ENCODE measurements at places on chromosomes 11 and 22.

GRCh38 chr11:93654226-93654625 is 7.3 kb upstream of the CEP295 start:
- DNase-seq: no peak

DNA sequence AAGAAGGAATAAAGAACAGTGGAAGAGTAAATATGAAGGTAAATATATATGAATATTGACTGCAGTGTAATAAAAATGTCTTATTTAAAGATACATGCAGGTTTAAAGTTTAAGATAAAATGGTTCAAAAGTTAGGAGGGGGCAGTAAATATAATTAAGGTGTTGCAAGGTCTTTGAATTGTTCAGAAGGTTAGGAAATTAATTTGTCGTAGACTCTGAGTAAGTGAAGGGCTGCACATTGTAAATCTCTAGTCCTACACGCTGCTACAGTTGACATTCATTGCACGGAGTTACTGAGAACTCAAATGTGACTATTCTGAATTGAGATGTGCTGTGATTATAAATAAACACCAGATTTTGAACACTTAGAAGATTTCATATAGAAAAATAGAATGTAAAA is 69.8 kb upstream of the PRODH start:
- DNase-seq: no peak

DNA sequence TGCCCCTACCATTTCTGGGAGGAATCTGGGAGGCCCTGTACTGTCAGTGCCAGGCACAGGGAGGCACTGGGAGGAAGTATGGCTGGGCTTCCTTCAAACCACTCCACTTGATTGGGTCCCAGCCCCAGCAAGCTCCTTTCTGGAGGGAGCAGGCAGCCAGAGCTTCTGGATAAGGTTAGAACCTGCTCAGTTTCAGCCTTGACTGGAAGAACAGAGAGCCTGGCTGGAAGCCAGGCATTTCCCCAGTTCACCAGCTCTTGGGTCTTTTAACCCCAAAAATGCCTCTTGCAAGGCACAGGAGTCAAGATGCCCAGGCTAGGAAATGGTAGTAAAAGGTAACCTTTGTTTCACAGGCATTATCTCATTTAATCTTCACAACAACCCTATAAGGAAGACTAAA is 9.0 kb upstream of the KCTD14 start:
- DNase-seq: no peak

DNA sequence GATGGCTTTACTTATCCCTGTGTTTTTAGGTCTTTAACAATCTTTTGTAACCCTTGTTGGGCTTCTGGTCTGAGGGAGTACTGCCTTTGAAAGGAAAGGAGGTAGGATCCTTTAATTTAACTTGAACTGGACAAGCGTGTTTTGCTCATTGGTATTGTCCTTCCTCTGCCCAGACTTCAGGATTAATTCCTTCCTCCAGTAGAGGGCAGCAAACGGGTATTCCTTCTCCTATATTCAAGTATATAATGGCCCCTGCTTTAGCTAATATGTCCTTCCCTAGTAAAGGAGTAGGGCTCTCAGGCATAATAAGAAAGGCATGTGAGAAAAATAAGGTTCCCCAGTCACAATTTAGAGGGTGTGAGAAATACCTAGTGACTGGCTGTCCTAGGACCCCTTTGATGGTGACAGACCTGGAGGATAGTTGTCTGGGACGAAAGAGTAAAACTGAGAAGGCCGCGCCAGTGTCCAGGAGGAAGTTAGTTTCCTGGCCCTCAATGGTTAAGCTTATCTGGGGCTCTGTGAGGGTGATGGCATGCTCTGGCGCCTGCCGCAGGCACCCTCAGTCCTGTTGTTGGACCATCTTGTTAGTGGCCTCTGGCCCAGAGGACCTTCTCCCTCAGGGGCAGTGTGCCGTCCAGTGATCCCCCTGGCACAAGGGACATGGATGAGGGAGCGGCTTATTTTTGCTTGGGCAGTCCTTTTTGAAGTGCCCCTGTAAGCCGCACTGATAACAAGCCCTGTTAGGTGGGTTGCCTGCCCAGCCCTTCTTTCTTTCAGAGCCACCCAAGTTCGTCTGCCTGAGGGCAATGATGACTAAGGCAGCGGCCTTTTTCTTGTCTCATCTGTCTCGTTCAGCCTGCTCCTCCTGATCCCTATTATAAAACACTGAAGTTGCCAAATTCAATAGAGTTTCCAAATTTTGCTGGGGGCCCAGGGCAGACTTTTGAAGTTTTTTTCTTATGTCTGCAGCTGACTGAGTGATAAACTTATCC is 51.8 kb downstream of the C11orf71 start:
- no peak for DNase-seq

DNA sequence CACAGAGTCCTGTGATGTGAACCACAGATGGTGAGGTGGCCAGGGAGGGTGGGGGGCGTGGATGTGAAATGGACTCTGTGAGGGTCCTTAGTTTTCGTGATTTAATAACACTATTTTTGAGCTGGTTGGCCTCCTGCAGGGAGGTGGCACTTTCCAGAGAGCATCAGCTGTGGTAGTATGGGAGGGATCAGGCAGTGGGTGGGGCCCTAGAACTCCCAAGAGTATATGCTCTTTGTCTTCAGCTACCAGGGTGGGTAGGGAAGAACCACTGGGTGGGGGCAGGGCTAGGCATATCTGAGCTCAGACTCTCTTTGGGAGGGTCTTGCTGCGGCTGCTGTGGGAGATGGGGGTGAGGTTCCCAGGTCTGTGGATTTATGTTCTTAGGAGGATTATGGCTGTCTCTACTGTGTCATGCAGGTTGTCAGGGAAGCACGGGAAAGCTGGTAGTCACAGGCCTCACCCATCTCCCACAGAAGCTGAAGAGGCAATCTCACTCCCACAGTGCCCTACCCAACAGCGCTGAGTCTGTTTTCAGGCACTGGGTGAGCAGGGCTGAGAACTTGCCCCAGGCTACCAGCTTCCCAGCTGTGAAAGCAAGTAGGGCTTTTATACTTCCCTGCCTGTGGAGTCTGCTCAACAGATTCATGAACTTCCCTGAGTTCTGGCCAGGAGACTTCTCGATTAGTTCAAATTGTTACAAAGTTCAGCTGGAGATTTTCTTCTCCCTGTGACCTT is 47.9 kb upstream of the SNX19 start:
- no peak for DNase-seq

- DNase-seq: no peak
Observed at GRCh38 chr22:22746963-22747933, 102.8 kb downstream of the GGTLC2 start.

DNA sequence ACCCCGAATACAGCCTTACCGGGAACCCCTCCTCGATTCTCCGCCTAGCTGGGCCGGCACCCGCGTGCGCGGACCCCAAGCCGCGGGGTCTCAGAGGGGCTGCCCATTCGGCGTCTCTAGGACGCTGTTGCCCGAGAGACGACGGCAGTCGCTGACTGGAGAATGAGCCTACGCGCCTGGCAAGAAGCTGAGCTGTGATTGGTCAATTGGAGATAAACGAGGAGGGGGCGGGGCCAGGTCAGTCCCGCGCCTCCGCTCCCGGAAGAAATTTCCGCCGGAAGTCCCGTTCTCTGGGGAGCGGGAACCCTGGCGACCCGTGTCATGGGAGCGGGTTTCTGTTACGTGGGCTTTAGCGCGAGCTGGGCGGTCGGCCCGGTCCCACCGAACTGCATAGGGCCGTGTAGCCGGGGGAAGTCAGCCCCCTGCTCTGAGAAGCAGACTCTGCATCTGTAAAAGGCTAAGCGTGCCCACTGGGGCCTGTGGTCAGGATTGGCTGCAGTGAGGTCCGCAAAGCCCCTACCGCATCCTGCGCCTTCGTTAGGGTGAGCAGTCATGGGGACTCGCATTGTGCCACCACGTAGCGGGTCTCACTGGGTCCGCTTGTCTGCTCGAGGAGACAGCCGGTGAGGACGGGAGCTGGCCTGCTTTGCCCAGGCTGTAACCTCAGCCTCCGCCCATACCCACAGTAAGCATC is at the start of gene EFCAB6:
EFCAB6 (minus strand) TSS at position 157 of the 694 bp plus-strand sequence. CDS start 29,987 bp downstream, outside the sequence.
- DNase-seq: peak; percentile 75

DNA sequence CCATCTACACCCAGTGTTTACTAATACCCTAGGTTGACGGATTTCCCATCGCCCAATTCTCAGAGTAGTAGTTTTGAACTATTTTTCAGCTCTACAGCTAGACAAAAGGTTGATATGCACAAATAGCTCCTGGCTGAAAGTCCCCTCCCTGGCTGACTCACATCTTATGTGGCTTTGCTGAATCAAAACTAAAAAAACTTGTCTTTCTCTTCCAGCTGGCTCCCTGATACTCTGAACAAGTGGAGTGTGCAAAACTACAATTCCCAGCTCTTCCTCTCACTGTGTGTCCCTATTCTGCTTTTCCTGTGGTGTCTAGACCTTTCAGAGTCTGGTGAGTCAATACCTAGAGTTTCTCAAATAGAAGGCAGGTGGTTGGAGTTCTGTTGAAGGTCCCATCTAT is 12.7 kb upstream of the LARGE1 start:
- no peak for DNase-seq

- DNase-seq: no peak
Observed at GRCh38 chr11:70466154-70466553, 67.8 kb downstream of the CTTN start.

DNA sequence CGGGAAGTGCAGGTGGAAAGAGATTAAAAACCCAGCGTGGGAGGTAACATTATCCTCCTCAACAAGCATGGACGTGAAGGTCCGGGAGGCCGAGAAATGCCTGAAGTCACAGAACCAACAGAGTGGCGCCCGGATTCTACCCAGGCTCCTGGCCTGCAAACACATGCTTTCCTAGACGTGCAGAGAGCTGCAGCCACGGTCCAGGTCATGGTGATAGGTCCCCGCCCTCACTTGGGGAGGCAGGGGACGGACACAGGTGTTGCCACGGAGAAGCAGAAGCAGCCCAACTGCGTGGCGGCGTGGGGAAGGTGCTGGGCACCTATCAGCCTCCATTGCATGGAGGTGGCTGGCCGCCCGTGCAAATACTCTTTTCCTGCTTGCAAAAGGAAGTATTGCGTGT is 148.8 kb downstream of the MPPED1 start:
- DNase-seq: no peak

DNA sequence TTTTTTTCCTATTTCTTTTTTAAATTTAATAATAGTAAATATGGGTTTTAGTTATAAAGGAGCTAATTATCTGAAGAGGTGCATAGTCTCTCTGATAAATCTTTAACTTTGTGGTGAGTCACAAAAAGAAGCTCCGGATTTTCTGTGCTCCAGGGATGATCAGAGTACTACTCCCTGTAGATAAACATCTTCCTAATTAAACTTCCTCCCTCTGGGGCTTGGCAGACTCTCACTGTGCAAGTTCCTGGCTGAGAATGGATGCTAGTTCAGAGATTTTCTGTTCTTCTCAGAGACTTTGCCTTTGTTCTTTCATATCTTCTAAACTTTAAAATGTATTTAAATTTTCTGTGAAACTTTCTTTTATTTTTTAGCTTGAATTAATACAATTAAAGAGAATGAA is at the start of gene OR10G7:
OR10G7 (minus strand) TSS at position 72 of the 400 bp plus-strand sequence. CDS start 2,324 bp downstream, outside the sequence.
- DNase-seq: no peak

GRCh38 chr11:79960461-79960860 is 519.6 kb upstream of the TENM4 start:
- DNase-seq: no peak

DNA sequence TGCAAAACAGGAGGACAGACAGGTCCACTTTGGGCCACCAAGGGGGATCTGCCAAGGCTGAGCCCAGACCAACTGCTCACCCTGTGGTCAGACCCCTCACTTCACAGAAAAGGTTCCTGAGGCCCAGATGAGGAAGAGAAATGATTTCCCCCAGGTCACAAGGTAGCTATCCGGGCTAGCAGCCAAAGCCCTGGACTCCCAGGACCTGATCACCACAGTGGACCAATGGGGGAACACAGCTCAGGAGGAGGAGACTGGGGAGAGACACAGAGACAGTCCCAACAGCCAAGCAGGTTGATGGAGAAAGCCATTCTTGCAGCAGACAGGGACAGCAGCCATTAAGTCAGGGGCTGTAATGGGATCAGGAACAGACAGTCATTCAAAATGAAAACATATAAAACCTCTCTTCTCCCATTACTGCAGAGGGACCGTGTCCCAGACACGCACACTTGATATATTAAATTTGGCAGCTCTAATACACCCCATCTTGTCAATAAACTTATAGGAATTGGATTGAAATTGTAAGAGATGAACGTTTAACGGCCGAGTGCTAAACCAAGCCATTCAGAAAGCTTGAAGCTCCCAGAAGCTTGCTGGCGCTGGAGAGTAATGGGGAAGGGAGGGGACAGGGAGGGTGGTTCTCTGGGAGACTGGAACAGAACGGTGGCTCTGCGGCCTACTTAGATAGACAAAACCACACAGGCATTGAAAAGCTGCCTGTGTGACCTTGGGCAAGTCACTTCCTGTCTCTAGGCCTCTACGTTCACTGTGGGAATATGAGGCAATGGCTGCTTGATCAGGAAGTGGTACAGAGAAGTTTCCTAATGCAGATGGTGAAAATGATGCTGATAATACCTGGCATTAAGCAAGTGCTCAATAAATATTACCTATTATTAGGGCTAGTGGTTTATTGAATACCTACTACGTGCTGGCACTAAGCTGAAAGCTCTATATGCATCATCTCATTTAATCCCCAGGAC is 16.0 kb downstream of the ZMAT5 start:
- DNase-seq: no peak

GRCh38 chr11:13134066-13134465 is 125.0 kb downstream of the RASSF10 start:
- no peak for DNase-seq

- DNase-seq: no peak
Observed at GRCh38 chr11:45778341-45778740, 26.6 kb upstream of the SLC35C1 start.

GRCh38 chr11:76166314-76166713 is 40.0 kb downstream of the WNT11 start:
- DNase-seq: no peak

DNA sequence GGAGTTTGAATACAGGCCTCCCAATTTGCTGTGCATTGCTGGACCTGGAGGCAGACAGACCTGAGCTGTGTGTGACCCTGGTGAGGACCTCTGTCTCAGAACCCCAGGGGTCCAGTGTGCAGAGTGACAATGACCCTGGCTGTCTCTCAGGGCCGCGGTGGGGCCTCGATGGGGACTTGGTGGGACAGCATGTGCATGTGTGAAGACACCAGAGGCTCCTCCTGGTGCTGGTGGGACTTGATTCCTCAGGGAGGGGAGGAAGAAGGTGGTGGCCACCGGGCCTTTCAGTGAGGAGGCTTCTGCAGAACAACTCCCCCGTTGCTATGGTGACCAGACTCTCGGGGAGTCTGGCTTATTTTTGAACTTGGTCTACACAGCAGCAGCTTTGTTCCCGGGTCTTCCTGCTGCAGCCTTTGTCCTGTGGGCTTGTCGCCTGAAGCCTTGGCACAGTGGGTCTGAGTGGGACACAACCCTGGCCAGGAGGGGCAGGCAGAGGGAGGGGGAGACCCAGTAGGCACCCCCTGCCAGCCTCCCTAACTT is 35.3 kb downstream of the MCM5 start:
- DNase-seq: no peak

DNA sequence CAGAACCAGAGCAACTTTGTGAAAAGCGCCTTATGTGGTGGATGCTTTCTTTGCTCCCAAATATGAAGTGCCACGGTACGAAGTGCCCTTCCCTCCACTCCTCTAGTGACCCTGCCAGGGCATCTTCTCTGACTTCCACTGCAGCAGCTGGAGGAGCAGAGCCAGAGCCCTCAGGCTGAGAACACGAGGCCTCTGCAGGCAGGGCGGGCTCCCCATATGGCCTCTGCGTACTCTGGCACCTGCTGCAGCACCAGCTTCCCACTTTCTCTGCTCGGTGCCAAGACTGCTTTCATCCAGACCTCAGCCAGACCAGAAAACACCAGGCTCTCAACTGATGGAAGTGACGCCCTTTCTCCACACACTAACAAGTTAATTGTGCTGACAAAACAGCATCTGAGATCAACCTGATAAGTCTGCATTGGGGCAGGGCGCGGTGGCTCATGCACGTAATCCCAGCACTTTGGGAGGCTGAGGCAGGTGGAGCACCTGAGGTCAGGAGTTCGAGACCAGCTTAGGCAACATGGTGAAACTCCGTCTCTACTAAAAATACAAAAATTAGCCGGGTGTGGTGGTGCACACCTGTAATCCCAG is 12.8 kb downstream of the UFD1 start:
- DNase-seq: no peak
